Nephron progenitor cell (in vitro differentiated cells): ENCODE measurements at places on chromosomes 3 and 15.

- H3K27me3 ChIP-seq, result peaks cover 2% of the 10 kb centered on the region
- H3K36me3 ChIP-seq, result no peaks in the 10 kb centered on the region
- peaks cover 72% of the 10 kb centered on the region for H3K4me1 ChIP-seq
- peak overlapping the region; percentile 75 for H3K27ac ChIP-seq
- no peak overlapping the region for H3K4me3 ChIP-seq
Observed at GRCh38 chr3:48562367-48563095, 1.1 kb downstream of the UCN2 start.

DNA sequence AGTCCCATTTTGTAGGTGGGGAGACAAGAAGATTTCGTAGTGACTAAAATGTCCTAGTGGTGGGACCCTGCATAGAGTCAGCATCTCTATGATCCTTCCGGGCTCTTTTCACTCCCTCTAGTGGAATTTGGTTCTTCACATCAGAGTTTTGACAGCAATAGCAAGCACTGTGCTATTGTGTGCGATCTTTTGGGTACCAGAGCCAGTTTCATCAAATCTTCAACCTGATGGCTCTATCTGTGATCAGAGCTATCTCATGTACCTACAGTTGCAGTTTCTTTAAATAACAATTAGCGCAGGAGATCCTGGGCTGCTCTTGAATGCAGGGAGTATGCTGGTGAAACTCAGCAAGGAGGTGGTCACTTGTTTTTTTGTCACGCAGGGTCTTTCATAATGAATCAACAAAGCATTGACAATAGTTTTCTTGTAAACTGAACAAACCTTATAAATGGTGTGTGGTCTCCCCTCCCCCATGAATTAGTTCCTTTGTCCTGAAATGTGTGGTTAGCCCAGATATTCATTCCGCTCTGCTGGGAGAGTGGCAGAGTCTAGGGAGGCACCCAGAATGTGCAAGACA, 257.2 kb upstream of the SOX2 start:
- peak overlapping the region; percentile 16 for H3K27ac ChIP-seq
- no peak for DNase-seq
- no peaks in the 10 kb centered on the region for H3K36me3 ChIP-seq
- H3K27me3 ChIP-seq, result peaks cover 3% of the 10 kb centered on the region
- peaks cover 10% of the 10 kb centered on the region for H3K4me1 ChIP-seq
- H3K4me3 ChIP-seq, result no peak overlapping the region

- H3K27me3 ChIP-seq, result no peaks in the 10 kb centered on the region
- H3K4me1 ChIP-seq, result peaks cover 24% of the 10 kb centered on the region
- DNase-seq, result peak; percentile 19
- H3K27ac ChIP-seq, result peak overlapping the region; percentile 97
- H3K36me3 ChIP-seq, result peaks cover 5% of the 10 kb centered on the region
- peak overlapping the region; percentile 44 for H3K4me3 ChIP-seq
Observed at GRCh38 chr3:81816473-81817250, 55.2 kb upstream of the GBE1 start.

DNA sequence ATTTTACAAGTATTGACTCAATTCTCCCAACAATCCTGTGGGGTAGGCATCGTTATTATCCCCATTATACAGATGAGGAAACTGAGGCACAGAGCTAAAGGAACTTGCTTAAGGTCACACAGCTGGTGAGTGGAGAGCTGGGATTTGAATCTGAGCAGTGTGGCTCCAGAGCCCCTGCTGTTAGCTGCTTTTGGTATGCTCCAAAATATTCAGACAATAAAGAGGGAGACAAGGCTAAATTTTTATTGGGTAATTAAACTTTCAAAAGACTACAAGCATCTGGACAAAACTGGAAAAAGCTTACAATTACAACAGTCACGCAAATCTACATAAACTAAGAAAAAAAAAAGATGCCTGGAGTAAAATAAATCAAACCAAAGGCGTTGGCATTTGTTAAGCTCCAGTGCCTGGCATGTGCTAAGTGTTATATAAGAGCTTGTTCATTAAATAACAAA, 27.7 kb downstream of the CCDC13 start:
- H3K4me1 ChIP-seq, result peaks cover 27% of the 10 kb centered on the region
- H3K27me3 ChIP-seq, result peaks cover 9% of the 10 kb centered on the region
- no peaks in the 10 kb centered on the region for H3K36me3 ChIP-seq

DNA sequence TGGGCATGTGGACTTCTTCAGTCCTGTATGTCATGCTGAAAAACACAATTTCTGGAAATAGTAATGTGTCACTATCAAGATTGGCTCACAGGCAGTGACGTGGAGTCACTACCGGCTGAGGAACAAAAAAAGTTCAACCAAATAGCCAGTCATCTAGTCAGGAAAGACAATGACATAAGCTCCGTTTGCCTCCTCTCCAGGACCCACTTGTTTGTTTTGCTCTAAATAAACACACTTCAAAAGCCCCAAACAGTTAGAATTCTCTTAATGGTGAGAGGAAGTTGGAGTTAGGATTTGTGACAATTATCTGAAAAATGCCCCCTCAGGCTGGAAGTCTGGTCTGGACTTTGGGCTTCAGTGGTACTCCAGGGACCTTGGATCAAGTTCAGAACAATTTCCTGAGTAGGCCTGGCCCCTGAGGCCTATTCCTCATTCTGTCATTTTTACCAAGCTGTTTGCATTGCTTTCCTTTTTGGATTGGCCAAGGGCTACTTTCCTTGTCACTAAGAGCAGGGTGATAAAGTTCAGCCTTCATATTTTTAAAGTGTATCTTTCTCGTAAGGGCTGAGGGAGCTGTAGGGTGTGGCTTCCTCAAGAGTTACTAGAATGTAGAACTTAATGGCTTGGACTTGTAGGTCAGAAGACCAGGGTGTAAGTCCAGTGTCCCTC, 98.9 kb downstream of the EOMES start:
- no peaks in the 10 kb centered on the region for H3K27me3 ChIP-seq
- no peak overlapping the region for H3K4me3 ChIP-seq
- no peak overlapping the region for H3K27ac ChIP-seq
- H3K4me1 ChIP-seq, result peaks cover 7% of the 10 kb centered on the region

DNA sequence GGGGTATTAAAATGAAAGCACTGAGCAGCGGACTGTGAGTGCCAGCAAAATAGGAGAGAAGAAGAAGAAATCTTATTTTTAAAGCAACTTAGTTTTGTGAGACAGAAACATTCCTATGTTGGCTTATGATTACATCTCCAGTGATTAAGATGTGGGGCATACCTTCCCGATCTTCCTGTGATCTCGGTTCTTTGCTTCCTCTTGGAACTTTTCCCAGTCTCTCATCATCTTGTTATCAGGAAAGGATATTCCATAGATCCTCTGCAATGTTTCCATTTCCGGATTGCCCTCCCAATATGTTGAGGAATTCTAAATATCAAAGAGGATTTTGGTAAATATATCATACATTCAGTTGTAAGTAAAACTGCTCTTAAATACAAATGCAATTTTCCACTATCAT, 22.2 kb downstream of the TARS3 start:
- DNase-seq, result no peak
- H3K36me3 ChIP-seq, result peaks cover 85% of the 10 kb centered on the region
- no peak overlapping the region for H3K4me3 ChIP-seq
- peak overlapping the region; percentile 2 for H3K27ac ChIP-seq

- H3K36me3 ChIP-seq, result peaks cover 42% of the 10 kb centered on the region
- H3K27me3 ChIP-seq, result peaks cover 3% of the 10 kb centered on the region
- no peak for DNase-seq
Observed at GRCh38 chr15:78440375-78441373, 2.7 kb downstream of the IREB2 start.

- no peaks in the 10 kb centered on the region for H3K4me1 ChIP-seq
- no peak overlapping the region for H3K4me3 ChIP-seq
- no peaks in the 10 kb centered on the region for H3K36me3 ChIP-seq
- no peak overlapping the region for H3K27ac ChIP-seq
Observed at GRCh38 chr3:30004481-30004880, 601.9 kb upstream of the TGFBR2 start.

DNA sequence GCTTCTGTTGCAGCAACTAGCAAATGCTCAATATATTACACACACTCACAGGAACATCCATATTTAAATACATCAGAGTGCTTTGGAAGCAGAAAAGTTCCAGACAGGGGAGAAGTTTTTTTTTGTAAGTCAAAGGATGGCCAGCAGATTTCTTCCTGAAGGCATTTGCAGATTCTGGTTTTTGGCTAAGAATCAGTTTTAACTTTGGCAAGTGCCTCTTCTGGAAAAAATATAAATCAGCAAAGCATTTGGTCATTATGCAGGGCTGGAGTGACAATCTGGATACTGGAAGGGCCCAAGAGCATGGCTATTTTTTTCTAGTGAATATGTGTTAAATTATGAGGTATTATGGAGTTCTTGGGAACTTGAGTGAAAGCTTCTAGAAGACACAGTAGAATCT, 495.3 kb upstream of the ARPP21 start:
- DNase-seq, result no peak
- no peaks in the 10 kb centered on the region for H3K36me3 ChIP-seq
- no peak overlapping the region for H3K27ac ChIP-seq
- H3K4me3 ChIP-seq, result no peak overlapping the region
- peaks cover 8% of the 10 kb centered on the region for H3K4me1 ChIP-seq

DNA sequence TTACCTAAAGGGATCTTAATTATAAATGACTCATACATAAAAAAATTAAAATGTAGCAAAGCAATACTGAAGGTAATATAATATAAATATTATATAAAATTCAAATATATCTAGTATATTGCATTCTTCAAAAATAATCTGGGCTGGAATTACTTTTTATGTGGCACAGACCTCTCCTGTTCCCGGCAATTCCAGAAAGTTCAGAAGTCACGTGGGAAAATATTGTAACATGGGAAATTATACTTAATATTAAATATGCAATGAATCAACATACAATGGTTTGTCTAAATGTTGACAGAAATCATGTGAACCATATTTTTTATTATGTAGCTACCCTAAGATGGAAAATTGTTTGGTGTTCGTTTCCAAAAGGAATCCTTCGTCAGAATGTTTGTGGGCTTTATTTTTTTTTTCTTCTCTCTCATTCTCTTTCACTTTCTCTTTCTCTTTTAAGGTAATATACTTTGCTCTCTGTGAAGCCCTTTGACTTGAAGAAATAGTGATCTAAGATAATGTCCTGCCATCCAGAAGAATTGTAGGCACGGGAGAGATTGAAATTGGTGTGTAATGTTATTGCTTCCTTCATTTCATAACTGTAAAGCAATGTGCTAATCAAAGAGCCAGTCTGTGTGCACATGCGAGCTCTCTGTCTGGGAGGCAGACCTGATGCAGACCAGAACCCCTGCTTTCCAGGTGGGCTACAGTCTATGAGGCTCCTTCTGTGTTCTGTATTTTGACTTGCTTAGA, 559.4 kb downstream of the NR2F2 start:
- no peaks in the 10 kb centered on the region for H3K27me3 ChIP-seq
- DNase-seq, result no peak
- H3K36me3 ChIP-seq, result no peaks in the 10 kb centered on the region
- no peak overlapping the region for H3K4me3 ChIP-seq

DNA sequence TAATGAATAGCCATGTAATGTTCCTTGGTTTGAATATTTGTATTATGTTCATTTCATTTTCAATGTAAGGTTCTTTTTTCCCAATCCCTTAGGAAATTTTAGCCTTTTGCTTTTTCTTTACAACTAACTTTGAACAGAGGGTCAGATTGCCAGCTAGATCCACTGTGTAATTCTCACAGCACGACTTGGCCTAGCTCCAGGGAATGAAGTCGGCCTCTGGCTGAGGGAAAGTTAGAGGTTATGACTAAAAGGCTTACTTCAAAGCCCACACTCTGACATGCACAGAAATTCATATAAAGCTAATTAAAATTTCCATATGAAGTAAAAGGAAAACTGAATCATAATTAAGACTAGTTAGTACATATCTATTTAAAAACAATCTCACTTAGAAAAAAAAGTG, 38.7 kb downstream of the ROBO1 start:
- no peak overlapping the region for H3K27ac ChIP-seq
- H3K27me3 ChIP-seq, result no peaks in the 10 kb centered on the region
- DNase-seq, result no peak
- no peaks in the 10 kb centered on the region for H3K4me1 ChIP-seq

DNA sequence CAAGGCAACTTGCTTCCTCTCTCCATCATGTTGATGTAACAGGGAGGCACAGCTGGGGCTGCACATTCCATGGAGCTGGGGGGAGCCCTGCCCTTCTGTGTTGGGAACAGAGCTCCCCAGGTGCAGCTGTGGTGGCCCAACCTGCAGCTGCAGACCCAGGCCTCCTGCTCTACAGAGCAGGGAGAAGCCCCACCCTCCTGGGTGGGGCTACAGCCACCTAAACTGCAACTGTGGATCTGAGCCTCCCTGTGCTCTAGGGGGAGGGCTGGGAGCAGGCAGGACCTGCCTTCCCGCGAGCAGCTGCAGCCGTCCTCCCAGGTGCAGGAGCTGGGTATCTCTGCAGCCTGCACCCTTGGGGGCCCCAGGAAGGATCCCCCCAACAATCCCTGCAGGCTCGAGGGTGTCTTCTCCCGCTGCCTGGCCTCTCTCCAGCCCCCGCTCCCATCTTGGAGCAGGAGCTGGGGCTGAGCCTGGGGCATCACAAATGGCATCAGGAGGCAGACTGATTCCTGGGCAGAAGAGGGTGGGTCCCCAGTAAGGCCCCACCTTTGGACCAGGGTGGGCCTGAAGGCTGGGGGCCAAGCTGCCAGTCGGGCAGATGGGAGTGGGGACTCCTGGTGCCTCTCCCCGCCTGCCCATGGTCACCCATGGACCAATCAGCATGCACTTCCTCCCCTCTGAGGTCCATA, 7.4 kb downstream of the LRRC58 start:
- no peaks in the 10 kb centered on the region for H3K27me3 ChIP-seq
- H3K4me3 ChIP-seq, result no peak overlapping the region
- no peak for DNase-seq
- H3K27ac ChIP-seq, result no peak overlapping the region
- peaks cover 10% of the 10 kb centered on the region for H3K4me1 ChIP-seq
- peaks cover 92% of the 10 kb centered on the region for H3K36me3 ChIP-seq

DNA sequence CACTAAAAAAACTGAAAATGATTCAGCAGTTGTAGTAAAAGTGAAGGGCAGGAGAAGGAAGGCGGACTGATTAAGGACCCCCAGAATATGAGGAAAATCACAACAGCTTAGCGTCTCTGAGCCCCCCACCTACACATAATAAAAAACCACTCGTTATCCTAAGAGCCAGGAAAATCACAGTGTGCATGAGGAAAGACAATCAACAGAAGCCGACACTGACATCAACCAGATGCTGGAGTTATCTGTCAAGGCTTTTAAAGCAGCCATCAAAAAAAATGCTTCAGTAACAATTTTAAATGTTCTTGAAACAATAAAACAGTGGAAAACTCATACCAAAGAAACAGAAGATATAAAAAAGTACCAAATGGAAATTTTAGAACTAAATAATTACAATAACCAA, 9.7 kb upstream of the CXCR6 start:
- no peaks in the 10 kb centered on the region for H3K4me1 ChIP-seq
- H3K27ac ChIP-seq, result no peak overlapping the region
- no peak overlapping the region for H3K4me3 ChIP-seq
- H3K36me3 ChIP-seq, result peaks cover 61% of the 10 kb centered on the region
- no peaks in the 10 kb centered on the region for H3K27me3 ChIP-seq
- DNase-seq, result no peak

- H3K27me3 ChIP-seq, result peaks cover 4% of the 10 kb centered on the region
- no peak for DNase-seq
- H3K36me3 ChIP-seq, result no peaks in the 10 kb centered on the region
- H3K27ac ChIP-seq, result no peak overlapping the region
Observed at GRCh38 chr3:159346271-159346903, 544.5 kb downstream of the MFSD1 start.
